Activated T-helper 1 cell treated with Interleukin-2 at 50 U/mL for 16 hours (primary cell): ENCODE measurements at places on chromosomes 2 and 18.

GRCh38 chr2:42834161-42834560 is 41.8 kb upstream of the HAAO start:
- DNase-seq, result no peak

DNA sequence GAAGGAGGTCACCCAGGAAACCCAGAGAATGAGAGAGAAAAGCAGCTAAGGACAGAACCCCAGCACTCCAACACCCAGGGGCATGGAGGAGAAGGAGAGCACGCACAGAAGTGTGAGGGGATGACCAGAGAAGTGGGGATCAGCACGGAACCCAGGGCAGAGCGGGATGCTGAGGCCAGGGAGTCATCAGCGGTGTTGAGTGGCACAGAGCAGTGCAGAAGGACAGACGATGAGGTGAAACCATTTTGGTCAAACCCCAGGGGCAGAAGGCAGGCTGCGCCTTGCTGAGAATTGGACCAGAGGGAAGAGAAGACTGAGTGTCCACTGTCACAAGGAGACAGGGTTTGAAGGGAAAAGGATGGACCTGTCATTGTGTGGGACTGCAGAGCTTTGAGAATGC is 23.4 kb upstream of the ASB18 start:
- no peak for DNase-seq

GRCh38 chr18:13587001-13587400 is 139.4 kb downstream of the FAM210A start:
- no peak for DNase-seq

DNA sequence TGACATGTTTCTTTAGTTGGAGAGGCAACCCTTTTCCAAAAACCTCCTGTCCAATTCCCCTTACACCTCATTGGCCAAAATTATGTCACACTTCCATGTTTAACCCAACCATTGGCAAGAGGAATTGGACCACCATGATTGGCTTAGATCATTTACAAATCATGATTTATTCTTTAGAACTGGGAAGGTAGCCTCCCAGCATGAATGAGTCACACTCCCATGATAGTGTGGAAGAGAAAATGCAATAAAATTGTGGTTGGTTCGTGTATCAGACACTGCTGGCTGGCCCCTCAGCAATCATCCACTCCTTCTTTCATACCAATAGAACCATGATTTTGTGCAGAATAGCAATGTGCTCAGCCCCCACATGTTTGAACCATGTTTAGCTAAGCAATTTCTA is 156.6 kb upstream of the ACVR2A start:
- DNase-seq, result no peak

- no peak for DNase-seq
Observed at GRCh38 chr2:29317801-29318485, 202.7 kb downstream of the CLIP4 start.

DNA sequence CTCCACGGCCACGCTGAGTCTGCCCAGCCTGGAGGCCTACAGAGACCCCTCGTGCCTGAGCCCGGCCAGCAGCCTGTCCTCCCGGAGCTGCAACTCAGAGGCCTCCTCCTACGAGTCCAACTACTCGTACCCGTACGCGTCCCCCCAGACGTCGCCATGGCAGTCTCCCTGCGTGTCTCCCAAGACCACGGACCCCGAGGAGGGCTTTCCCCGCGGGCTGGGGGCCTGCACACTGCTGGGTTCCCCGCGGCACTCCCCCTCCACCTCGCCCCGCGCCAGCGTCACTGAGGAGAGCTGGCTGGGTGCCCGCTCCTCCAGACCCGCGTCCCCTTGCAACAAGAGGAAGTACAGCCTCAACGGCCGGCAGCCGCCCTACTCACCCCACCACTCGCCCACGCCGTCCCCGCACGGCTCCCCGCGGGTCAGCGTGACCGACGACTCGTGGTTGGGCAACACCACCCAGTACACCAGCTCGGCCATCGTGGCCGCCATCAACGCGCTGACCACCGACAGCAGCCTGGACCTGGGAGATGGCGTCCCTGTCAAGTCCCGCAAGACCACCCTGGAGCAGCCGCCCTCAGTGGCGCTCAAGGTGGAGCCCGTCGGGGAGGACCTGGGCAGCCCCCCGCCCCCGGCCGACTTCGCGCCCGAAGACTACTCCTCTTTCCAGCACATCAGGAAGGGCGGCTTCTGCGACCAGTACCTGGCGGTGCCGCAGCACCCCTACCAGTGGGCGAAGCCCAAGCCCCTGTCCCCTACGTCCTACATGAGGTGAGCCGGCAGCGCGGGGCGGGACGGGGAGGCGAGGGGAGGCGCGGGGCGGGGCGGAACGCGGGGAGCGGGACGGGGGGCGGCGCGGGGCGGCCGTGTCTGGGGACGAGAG is 15.2 kb downstream of the NFATC1 start:
- no peak for DNase-seq

GRCh38 chr2:135836596-135837270 is at the start of gene LCT:
LCT (minus strand) TSS chr2:135837184; CDS start chr2:135837169, 15 bp downstream.
- DNase-seq, result no peak

GRCh38 chr2:111057721-111058120 is 63.0 kb upstream of the BCL2L11 start:
- no peak for DNase-seq

GRCh38 chr18:12726331-12726730 is 23.5 kb downstream of the PSMG2 start:
- no peak for DNase-seq

DNA sequence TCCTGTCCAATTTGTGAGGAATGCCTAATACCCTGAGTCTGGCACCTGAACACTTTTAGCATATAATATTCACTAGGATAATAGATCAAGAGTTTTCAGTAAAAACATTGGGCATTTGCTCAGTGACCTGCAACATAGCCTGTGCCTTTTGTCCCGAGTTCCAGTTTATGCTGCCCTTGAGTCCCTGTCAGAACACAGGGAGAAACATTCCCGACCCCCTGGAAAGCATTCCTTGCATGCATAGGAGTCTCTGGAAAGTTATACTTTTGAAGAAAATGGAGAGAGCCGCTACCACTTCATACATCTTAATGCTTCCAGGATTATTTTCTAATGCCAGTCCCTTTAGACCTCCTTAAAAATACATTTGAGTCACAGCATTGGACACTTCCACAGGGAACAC is 107.3 kb downstream of the PLCL1 start:
- DNase-seq, result no peak

- no peak for DNase-seq
Observed at GRCh38 chr2:160649698-160650097, 156.1 kb upstream of the RBMS1 start.

- DNase-seq, result no peak
Observed at GRCh38 chr2:30382162-30382783, 64.8 kb upstream of the LCLAT1 start.

DNA sequence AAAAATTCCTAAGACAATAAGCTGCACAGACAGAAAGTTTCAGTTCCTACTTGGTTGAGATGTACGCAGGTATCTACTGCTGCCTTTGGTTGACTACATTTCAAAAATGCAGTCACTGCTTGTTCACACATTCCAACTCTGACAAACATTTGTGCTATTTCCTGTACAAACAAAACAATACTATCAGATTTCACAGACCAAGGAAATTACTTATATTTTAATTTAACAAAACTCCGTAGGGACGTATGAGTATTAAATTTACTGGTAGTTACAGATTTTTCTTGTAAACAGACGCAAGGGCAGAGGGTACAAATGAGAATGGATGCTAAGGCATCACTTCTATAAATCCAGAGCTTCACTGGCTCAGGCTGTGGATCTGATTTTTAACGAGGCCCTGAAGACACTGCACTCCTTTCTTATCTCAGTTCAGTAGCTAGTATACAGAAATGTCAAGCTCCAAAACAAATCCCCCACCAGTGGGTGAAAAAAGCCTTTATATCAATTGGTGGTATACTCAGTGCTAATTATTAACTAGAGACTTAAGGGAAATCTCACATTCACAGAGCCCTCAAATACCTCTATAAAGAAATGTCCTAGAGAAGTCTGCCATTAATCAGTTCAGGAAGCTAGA is 31.7 kb upstream of the TTC32 start:
- no peak for DNase-seq

- DNase-seq, result no peak
Observed at GRCh38 chr18:33959609-33960008, 265.1 kb downstream of the NOL4 start.

- DNase-seq, result no peak
Observed at GRCh38 chr2:208062961-208063360, 37.6 kb upstream of the PLEKHM3 start.

DNA sequence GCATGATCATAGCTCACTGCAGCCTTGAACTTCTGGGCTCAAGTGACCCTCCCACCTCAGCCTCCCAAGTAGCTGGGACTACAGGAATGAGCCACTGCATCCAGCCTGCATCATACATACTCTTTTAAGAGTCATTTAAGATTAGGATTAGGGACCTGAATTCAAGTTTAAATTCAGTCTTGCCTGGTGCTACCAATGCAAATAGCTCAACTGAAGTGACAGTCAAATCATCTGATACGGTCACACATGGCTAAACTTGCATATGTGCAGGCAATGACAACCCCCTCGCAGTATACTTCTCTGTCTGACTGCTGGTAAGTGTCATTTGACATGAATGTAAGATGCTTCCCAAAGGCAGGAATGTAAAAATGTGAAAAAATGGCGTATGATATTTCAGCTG is 31.8 kb upstream of the TMEM131 start:
- no peak for DNase-seq

- no peak for DNase-seq
Observed at GRCh38 chr2:109615637-109616144, 1.5 kb downstream of the SOWAHC start.

DNA sequence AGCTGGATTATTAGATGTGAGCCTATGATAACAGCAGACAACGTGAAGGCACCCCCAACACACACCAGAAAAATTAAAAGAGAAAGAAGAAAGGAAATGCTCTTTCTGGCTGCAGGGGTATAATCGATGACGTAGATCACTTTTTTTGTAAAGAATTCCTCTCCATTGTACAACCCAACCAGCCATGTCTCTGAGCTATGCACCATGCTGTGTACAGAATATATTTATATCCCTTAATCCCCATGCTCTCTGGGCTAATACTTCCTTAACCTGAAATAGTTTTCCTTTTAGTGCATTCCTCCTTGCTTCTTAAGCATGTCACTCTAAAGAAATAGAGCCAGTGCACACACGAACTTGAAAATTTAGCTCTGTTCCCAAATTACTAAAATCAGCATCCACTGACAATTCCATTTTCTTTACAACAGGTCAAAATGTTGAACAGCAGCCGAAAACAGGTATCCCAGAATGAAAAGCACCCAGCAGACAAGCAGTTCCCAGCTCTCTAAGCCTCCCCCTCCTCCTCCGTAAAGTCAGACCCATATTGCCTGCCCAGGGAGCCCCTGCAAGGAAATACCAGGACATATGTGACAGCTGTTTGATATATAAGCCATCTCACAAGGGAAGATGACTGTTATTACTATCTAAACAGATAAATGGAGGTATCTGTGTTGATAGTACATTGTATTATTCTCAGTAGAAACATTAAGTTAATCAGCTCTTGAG is 247.4 kb upstream of the RAB6C start:
- DNase-seq, result no peak

GRCh38 chr2:224983712-224984554 is 58.3 kb downstream of the DOCK10 start:
- DNase-seq, result no peak

GRCh38 chr2:56262241-56262640 is 78.5 kb downstream of the CCDC85A start:
- no peak for DNase-seq

- DNase-seq, result no peak
Observed at GRCh38 chr2:71905205-71905604, 242.5 kb downstream of the CYP26B1 start.

DNA sequence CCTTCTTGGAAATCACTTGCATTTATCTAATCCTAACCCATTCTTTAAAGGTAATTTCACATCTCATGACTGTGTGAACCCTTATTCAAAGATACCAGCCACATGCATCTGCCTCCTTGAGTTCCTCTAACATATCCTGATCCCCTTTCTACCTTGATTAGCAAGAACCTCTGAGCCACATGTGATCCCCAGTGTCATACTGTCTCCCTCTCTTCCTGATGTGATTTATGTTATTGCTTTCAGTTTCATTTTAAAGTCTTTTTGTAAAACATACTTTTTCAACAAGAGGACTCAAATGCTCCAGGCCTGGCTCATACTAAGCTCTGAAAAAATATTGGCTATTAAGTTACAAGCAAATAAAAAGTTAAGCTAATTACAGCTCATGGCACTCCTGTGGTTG is 470.1 kb downstream of the DLGAP1 start:
- DNase-seq, result no peak

- DNase-seq, result no peak
Observed at GRCh38 chr2:56040834-56041233, 117.3 kb upstream of the EFEMP1 start.

GRCh38 chr2:127762846-127763245 is 48.1 kb downstream of the WDR33 start:
- no peak for DNase-seq

DNA sequence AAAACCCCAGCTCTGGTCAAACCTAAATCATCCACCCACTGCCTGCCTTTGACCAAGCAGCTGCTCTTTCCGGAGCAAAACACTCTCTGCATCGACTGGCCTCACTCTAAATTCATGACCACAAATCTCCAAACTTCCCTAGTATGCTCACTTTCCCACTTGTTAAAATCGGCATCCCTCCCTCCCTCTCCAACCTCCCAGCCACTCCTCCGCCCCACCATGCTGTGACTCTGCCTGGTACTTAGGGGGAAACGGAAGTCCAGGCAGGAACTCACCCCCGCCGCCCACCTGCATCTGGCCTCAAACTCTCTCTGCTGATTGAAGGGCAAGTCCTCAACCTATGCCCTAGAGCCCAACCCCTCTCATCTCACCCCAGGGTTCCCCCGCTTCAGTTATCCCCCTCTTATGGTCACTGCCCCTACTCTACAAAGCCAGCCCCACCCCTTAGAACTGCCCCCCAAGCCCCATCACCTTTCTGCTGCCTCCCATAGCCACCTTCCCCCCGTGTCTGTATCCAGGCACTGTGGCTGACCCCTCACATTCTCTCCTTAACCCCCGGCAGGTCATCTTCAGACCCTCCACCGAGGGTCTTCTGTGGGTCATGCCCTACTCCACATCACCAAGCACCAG is 3.8 kb upstream of the ADRA2B start:
- DNase-seq, result no peak

DNA sequence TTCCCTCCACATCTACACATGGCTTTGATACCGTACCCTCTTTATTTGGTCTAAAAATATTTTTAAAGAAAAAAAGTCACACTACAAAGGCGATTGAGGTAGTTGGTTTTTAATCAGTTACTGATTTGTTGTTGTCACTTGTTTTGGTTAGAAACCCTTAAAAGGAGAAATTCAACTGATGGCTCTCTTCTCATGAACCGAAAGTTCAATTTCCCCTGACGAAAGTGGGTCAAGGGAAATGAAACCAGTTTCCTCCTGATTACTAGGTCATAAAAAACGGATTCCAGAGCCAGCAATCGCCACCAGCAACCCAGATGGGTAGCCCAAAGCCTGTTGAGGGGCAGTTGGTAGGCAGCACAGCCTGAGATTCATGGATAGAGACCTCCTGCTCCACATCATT is 63.2 kb downstream of the DLGAP1 start:
- DNase-seq, result no peak

DNA sequence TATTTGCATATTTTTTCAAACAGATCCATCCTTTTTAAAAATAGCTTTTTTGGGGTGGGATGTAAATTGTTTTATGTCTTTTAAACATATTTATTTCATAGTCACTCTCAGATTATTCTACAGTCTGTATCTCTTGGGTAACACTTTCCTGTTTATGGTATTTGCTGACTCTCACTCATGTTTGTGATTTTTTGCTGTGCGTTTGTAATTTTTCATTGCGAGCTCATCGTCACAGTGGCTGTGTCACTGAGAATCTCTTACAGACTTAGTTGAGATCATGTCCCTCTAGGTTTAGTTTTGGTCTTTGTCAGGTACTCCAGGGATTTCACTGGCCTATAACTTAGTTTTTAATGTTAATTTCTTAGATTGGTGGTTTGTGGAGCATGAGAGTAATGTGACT is 73.5 kb upstream of the HS6ST1 start:
- DNase-seq, result no peak
